CD4-positive, CD25-positive, alpha-beta regulatory T cell (primary cell): ENCODE measurements at places on chromosomes 7 and 10. TPM values are rescaled to one million over a fixed set of nuclear protein-coding genes. Genes with fewer than 3 reads are reported as not detected.
A peak's percentile ranks its signal among the peaks of the same experiment; 100 is the strongest.

Gene PRDX3
- total RNA-seq: 22.5 TPM

DNA sequence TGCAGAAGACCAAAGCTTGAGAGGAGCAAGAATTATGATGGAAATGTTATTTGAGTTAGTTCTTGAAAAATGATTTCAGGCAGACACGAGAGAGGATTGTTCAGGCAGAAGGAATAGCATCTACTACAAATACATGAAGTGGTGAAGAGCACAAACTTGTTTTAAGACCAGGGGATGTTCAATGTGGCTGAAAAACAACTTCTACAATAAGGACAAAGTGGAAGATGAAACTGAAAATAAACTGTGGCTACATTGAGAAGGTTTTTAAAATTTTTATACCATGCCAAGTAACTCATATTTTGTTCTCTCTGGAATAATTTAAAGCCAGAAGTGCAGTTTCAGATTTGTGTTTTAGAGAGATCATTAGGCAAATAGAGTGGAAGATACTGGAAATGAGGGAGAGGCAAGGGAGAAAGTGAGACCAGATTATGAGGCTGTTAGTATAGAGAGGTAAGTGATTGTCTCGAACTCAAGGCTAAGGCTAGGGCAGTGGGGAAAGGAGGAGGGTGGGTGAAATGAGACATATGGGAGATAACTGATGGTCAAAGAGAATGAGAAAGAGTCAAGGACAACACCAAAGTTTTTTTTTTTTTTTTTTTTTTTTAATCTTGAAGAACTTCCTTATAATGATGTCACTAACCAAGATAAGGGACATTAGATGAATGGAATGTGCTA is 115.4 kb downstream of the MDFIC start:
- no peaks in the 10 kb centered on the region for H3K36me3 ChIP-seq
- no peak overlapping the region for H3K27ac ChIP-seq
- H3K27me3 ChIP-seq: no peaks in the 10 kb centered on the region
- H3K4me1 ChIP-seq: no peaks in the 10 kb centered on the region

DNA sequence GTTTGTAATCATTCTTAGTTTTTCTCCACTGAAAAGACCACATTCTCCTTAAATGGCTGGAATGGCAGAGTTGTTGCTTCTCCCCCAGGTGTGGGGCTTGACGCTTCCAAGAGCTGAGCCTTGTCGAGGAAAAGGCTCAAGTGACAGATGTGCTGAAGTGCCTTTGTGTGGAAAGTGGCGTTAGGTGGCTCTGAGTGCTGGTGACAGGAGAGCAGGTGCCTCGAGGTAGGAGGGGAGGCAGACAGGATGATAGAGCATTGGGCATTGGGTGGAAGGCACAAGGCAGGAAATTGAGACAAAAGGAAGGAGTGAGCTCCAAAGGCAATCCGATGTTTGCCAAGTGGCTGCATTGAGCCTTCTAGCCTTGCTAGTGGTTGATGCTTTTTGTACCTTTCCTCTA is 6.7 kb downstream of the KIAA1217 start:
- H3K4me3 ChIP-seq: no peak overlapping the region
- no peaks in the 10 kb centered on the region for H3K4me1 ChIP-seq
- no peak for DNase-seq
- no peaks in the 10 kb centered on the region for H3K36me3 ChIP-seq

- no peak overlapping the region for H3K27ac ChIP-seq
- H3K27me3 ChIP-seq: peaks cover 44% of the 10 kb centered on the region
- DNase-seq: peak; percentile 27
- peaks cover 49% of the 10 kb centered on the region for H3K4me1 ChIP-seq
- no peaks in the 10 kb centered on the region for H3K36me3 ChIP-seq
These were observed 11.6 kb downstream of the LBX1 start for GRCh38 chr10:101217450-101218281.

- H3K36me3 ChIP-seq: no peaks in the 10 kb centered on the region
- no peak for DNase-seq
- H3K4me3 ChIP-seq: no peak overlapping the region
- H3K27me3 ChIP-seq: no peaks in the 10 kb centered on the region
- H3K4me1 ChIP-seq: no peaks in the 10 kb centered on the region
These were observed 571.6 kb upstream of the MGMT start for GRCh38 chr10:128895473-128895872.

- H3K27me3 ChIP-seq: peaks cover 3% of the 10 kb centered on the region
- no peaks in the 10 kb centered on the region for H3K4me1 ChIP-seq
- no peak overlapping the region for H3K4me3 ChIP-seq
- DNase-seq: no peak
- no peaks in the 10 kb centered on the region for H3K36me3 ChIP-seq
- H3K27ac ChIP-seq: no peak overlapping the region
These were observed 338.3 kb downstream of the CXCL12 start for GRCh38 chr10:44046605-44047004.

DNA sequence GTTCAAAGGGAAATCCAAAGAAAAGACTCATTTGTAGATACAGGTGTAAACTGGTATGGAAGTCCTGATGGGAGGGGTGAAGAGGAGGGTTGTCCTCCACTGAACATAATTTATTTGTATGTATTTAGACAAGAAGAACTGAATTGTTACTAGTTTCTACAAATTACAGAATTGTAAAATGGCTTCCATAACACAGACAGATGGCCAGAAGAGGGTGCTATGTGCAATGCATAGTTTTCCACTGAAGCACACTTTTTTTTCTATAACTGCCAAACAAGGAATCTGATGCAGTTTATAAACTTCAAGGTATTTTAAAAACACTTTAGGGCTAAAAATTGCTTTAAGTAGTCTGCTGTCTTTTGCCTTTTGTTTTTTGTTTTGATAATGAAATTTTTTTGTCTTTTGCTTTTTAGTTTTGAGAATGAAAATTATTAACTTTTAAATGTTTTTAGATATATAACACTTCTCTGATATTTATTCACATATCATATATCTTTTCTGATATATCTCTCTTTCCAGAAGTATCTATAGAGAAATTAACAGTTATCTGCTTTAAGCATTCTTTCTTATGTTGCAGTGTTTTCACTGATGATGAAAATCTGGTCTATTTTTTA is 58.5 kb downstream of the PHYHIPL start:
- no peak overlapping the region for H3K4me3 ChIP-seq
- H3K27ac ChIP-seq: no peak overlapping the region
- H3K4me1 ChIP-seq: no peaks in the 10 kb centered on the region
- no peak for DNase-seq
- no peaks in the 10 kb centered on the region for H3K36me3 ChIP-seq
